AG04449 (cell line): ENCODE measurements at places on chromosomes 7 and 10.

DNA sequence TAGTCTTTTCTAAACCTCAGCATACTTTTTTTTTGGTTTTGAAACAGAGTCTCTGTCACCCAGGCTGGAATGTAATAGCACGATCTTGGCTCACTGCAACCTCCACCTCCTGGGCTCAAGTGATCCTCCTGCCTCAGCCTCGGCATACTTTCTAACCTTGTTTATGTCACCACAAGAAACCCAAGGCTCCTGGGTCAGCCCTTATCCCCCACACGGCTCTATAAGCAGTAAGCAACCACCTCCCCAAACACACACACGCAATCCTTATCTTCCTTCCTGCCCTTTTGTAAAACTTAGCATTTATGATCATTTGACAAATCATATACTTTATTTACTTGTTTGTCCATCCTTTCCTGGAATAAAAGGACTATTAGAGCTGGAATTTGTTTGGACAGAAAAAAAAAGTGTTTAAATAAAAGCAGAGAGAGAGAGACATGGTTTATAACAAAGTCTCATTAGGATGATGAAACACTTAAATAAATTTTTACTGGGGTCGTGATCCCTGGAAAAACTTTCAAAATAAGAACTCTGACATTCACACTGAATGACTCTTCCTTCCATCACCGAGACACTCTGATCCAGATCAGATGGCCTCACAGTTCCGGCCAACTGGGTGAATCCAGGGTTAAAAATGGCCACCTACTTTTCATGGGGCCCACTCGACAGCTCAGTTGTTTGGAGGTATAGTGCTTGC is 72.7 kb upstream of the PIK3CG start:
- no peak for DNase-seq

- no peak for DNase-seq
Measured at GRCh38 chr7:69772718-69773436, 174.6 kb downstream of the AUTS2 start.

DNA sequence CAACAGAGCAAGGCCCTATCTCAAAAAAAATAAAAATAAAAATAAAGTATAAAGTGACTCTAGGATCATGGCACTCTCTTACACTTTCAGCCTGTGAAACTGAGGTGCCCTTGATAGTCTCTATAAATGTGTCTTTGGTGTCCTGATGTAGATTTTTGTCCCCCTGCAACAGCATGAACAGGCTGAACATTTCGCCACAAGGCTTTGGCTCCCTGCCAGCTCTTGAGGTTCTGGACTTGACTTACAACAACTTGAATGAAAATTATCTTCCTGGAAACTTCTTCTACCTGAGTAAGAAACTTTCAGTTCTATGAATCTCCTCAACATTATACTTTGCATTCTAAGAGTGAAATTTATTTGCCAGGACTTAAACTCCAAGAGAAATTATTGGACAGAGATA is 48.1 kb upstream of the BMS1 start:
- DNase-seq = no peak

DNA sequence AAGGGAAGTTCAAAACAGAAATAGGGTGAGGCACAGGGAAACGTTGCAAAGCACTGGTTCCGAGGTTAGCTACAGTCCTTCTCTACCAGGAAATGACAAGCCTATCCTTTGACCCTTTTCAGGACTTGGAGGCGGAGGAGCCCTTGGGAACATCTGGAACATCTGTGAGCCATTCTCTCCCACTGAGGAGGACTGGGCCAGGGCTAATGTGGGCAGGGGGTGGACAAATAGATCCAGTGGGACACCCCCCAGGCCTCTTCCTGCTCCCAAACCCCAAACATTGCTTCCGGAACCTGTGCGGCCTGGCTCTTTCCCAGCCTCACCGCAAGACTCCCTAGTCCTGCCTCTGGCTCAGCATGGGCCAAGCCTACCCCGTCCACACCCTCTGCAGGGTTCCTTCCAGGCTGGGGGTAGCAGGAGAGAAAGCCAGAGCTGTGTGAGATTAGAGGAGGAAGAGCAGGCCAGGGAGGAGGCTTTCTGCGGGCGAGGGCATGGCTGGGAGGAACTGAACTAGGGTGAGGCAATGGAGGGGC is 36.5 kb downstream of the GHRHR start:
- no peak for DNase-seq

GRCh38 chr10:12975266-12975665 is 26.2 kb downstream of the CCDC3 start:
- DNase-seq = no peak

- DNase-seq = no peak
Measured at GRCh38 chr7:148761499-148762278, 63.0 kb downstream of the CUL1 start.

DNA sequence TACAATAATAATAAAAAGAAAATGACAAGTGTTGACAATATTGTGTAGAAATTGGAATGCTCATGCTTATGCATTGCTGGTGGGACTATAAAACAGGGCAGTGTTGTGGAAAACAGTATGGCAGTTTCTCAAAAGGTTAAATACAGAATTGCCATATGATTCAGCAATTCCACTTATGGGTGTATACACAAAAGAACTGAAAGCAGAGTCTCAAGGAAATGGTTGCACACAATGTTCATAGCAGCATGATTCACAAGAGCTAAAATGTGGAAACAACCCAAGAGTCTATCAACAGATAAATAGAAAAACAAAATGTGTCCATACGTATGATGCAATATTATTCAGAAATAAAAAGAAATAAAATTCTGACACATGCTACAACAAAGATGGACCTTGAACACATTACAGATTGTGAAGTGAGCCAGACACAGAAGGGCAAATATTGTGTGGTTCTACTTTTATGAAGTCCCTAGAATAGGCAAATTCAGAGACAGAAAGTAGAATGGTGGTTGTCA is 64.8 kb upstream of the GRM8 start:
- DNase-seq = no peak

DNA sequence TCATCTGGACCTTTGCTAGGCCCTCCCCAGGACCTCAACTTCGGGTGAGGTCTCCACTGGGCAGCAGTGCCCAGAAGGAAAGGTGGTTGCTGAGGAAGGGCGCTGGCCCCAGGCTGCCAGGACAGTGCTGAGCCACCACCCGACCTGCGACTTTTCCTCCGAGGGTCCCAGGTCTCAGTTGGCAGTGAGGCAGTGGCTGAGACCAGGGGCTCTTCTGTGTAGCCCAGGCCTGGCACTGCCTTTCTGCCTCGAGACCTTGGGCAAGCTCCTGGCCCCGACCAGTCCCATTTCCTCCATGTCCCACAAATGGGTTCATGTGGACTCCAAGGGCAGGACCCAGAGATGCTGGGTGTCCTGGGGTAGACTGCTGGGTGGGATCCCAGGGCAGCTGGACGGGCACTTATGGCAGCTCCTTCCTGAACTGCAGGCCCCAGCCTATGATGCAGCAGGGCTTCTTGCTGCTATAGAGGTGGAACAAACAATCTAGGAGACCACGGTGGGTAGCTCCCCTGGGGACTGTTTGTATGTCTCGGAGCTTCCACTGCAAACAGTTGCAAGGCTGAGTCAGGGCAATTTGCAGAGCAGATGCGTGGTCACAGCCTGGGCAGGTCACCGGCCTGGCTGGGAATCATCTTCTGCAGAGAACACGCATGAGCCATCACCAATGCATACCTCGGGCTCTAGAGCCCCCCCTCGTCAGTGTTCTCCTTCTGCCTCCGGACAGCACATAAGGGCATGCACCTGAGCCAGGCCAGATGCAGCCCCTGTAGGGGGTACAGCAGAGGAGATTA is 17.9 kb upstream of the LRRC18 start:
- no peak for DNase-seq

DNA sequence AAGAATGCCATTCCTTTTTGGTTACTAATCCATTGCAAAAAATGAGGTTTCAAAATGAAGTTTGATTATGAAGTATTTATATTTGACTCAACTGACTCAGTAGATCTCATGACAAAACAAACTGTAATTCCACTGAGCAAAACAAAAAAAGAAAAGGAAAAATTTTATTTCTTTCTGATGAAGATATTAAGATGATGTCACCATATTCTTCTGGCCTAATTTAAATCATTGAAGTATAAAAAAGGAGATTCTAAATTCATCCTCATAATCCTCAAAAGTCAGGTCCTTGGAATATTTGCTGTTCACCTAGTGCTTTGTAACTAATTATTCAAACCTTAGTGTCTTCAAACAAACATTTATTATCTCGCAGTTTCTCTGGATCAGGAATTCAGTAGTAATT is 1183.7 kb downstream of the CNTNAP2 start:
- no peak for DNase-seq

DNA sequence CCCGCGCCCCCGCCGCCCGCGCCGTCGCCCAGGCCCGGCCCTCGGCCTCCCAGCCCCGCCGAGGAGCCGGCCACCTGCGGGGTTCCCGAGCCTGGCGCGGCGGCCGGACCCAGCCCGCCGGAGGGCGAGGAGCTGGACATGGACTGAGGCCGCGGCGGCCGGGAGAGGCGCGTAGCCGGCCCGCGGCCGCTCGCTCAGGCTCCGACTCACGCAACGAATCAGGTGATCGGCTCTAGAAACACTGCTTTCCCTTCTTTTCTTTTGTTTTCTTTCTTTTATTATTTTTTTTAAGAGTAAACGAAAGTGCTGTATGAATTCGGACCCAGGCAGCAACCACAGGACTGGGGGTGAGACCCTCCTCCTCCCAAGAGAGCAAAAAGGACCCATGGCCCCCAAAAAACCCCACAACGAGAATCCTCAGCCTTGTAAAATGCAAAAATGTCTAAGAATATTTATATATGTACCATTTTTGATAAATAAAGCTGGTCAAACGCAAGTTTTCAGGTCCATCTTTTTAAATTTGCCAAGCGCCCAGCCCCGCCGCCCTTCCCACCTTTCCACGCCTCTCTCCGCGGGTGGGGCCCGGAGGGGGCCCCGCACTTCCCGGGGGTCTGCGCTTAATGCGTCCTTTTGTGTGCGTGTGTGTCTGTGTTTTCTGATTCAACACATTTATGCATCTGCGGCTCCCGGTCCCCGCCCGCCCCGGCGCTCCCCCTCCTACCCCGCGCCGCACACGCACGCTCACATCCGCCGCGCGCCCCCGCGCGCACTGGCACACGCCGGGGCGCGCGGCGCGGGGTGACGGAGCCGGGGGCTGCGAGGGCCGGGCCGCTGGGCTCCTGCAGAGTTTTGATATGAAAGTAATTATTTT is 4.4 kb downstream of the UNCX start:
- DNase-seq = no peak

- no peak for DNase-seq
Measured at GRCh38 chr10:52232561-52233350, 81.3 kb upstream of the DKK1 start.

DNA sequence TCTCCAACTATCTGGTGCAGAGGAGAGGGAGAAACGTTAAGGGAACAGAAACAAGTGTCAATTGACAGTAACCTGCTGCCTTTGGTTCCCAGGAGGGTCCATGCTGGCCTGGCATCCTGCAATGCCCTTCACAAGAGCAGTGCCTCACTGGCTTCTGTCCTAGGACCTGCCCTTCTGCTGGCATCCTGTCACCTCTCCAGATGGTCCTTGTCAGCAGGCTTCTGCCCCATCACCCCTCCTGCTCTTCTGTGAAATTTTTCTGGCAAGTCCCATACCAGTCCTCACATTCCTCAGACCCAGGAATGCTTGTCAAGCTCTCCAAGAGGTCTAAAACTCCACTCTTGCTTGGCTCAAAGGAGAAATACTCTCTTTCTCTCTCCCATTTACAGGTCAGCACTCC is 34.2 kb downstream of the C10orf67 start:
- peak; percentile 14 for DNase-seq

DNA sequence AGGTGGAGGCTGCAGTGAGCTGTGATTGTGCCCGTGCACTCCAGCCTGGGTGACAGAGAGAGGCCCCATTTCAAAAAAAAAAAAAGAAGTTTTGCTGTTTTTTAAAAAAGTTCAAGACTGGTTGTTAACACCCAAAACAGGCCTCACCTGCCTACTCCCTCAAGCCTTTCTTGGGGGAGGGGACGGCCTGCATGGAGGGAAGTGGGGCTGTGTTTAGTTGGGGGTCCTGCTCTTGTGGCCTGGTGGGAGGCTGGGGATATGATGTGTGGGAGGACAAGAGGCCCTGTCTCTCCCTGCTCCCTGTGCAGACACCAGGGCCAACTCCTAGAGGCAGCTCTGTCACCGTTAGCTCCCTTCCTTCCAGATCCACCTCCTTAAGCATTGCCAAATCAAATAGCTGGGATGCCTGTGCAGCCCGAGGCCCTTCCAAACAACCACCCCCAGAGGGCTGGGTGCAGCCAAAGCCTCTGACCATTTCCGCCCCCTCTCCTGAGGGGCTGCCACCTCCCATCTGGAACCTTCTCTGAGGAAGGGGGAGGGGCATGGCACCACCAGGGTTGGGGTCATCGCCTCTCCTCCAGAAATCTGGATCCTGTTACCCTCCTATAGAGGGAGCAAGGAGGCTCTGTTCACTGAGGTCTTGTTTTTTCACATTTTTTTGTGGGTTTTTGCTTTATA is 32.9 kb upstream of the ANKRD2 start:
- peak; percentile 42 for DNase-seq

GRCh38 chr10:103617602-103618385 is 124.3 kb downstream of the NEURL1 start:
- no peak for DNase-seq

DNA sequence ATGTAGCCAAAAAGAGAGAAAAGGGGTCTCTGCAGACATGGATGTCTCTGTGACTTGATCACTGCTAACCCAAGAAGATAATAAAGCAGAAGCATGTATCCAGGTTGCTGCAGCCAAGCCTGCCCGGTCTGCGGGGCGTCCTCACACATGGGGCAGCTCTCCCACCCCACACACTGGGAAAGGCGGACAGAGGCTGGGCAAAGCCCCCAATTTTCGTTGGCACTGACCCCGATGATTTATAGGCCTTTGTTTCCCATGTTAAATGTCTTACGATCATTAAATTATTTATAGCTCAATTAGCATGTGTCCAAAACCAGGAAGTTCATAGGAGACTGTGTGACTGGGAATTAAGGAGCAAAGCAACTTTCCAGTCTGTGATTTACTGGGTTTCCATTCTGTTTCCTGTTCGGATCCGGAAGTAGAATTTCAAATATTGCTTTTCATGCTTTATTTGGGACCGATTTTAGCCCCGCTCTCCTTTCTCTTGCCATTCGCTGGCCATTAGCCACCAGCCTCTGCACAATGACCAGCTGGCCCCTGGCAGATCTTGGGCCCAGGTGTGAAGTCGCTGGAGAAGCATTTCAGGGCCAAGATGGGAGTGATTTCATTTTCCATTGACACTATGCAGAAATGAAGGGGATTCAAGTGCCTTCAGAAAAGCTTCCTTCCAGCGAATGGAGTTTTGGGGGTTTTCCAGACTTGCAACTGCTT is 91.6 kb downstream of the EGFR start:
- no peak for DNase-seq

DNA sequence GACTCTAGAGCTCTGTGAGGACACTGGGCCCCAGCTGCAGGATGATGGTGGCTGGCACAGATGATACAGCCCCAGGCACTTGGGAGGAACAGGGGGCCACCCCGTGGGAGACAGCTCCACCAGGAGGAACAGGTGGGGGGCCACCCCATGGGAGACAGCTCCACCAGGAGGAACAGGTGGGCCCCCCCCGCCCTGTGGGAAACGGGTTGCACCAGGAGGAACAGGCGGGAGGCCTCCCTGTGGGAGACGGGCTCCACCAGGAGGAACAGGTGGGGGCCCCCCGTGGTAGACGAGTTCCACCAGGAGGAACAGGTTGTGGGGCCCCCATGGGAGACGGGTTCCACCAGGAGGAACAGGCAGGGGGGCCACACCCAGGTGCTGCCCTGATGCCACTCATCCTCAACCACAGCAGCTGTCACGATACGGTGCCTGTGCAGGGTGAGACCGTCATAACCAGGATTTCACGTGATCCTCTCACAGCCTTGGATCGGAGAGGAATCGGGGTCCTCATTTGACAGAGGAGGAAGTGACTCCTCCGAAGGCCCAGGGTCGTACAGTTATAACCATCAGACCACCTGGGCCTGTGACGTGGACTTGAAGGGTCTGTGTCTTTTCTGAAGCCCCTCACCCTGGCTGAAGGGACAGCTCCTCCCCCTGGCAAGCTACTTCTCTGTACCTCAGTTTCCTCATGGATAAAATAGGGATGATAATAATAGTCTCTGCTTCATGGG is 49.2 kb upstream of the NANOS1 start:
- no peak for DNase-seq
